Stimulated activated CD4-positive, alpha-beta T cell treated with anti-CD3 and anti-CD28 coated beads, TNF-alpha, amount 100 ng/mL, for 48 hours (primary cell): ENCODE measurements at places on chromosomes 1 and 21.

DNA sequence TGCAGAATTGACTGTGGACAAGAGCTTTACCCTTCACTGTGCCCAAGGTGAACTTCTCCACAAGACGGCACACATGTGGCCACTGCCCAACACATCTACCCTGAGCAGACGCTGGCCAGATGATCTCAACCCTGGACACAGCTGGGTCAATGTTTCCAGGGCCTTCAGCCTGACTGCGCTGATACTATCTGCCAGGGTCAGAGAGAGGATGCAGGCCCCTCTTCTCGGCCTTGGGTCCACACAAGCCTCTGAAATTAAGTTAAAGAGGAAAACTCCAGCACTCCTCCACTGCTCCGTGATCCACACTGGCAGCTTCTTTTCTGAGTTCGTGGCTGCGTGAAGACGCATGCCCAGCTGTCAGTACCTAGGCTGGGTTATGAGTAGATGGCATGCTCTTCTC is 58.1 kb downstream of the GLIS1 start:
- DNase-seq, result no peak

- DNase-seq, result no peak
Measured at GRCh38 chr1:2212274-2212531, 15.9 kb upstream of the SKI start.

DNA sequence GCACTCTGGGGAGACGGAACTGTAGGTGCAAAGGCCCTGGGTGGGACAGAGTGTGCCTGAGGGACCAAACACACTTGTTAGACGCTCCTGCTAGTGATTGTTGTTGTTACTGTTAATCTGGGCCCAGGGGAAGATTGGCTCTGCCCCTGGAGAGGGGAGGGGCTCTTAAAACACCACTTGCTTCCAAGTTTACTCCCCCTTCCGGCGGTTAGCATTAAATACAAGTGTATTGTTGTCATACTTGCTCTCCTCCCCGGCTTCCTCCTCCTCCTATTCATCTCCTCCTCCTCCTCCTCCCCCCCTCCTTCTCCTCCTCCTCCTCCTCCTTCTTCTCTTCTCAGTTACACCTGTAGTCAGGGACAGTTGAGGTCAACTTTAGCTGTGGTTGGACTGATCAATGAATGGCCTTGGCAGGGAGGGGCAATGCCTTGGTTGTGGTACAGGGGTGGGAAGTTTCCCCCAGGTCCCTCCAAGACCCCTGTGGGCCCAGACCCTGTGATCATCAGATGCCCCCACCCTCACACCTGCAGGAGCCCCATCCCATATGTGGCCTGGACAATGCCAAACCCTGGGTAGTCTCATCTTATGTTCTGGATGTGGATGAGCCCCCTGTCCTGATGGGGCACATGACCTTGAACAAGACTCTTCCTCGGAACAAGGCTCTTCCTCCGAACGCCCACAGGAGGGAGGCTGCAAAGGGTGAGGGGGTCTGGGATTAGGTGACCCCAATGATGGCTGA is 217.3 kb downstream of the PTPRU start:
- DNase-seq, result peak; percentile 6

GRCh38 chr1:167981933-167982332 is 45.1 kb upstream of the MPC2 start:
- DNase-seq, result no peak

GRCh38 chr1:8728464-8728863 is 89.0 kb downstream of the RERE start:
- no peak for DNase-seq

DNA sequence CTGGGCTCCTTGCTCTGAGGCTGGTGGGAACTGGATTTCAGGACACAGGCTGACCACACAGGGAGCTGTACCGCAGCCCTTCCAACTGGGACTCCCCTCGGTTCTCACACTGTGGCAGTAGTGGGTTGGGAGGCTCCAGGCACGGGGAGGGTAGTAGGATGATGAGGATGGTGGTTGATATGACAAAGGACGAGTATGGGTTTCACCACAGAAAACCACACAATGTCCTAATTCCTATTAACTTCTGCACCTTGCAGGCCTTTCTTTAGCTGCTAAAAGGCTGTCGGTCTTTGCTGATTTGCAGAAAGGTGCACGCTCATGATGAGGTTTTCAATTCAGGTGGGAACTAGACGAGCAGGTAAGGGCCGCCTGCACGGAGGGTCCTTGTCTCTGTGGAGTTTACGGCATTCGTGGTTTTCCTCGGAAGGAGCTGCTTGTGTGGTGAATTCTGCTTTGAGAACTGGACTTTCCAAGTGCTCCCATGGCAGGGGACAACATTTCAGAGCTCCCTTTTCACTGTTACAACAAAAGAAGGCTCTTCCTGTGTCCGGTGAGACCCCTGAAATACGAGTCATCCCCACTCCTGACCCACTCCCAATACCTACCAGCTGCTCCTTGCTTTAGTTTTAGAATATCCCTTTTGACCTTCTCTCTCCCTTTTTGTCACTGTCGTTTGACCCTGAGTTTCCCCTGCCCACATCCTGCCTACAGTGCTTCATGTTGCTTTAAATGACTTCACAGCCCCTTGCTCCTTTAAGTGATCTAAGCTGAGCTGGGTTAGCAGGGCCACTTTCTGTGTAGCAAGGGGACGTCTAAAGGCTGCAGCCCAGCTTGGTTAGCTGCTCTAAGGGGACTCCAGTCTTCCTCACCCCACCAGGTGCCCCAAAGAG is 125.1 kb downstream of the MRPS6 start:
- no peak for DNase-seq

DNA sequence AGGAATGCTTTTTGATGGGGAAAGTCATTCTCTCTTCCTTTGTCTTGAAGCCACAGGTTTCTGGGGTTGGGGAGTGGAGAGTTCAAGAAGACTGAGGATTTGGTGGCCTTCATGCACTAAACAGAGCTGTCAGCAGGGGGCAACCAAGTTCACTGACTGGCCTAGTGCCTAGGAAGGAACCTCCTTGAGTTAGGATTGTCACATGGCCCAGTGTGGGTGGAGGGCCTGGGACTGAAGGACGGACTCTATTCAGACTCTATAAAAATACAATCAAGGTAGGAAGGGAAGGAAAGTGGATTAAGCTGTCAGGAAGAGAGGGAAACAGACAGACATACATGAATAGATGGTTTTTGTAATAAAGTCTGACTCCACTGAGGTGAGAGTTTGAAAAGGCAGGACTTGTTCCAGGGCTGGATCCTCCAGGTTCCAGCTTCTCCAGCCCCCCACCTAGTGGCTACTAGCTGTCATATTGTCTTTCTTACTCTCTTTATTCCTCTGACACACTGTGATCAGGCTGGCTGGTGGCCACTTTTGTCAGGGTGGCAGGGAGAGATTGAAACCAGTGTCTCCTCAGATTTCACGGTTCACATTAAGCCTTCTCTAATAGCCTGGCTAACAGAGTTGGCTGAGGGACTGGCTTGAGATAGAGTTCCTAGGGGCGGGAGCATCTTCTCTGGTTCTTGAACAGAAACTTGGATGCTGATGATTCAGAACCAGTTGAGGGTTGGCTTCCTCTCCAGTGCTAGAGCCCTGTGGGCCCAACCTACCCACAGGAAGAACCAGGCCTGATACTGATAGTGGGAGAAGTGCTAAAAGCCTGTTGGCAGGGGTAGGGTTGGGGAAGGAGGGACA is 4.1 kb upstream of the SH3BGRL3 start:
- peak; percentile 63 for DNase-seq

- DNase-seq, result no peak
Measured at GRCh38 chr1:153928791-153929341, 6.1 kb upstream of the GATAD2B start.

GRCh38 chr21:29235714-29236197 is 63.0 kb upstream of the BACH1 start:
- no peak for DNase-seq

- DNase-seq, result peak; percentile 8
Measured at GRCh38 chr1:175072099-175072951, 4.7 kb downstream of the TNN start.

GRCh38 chr1:214615871-214616270 is 12.9 kb downstream of the CENPF start:
- DNase-seq, result no peak
